Mesothelial cell of epicardium (in vitro differentiated cells): ENCODE measurements at places on chromosomes 1 and 21. TPM values are rescaled to one million over a fixed set of nuclear protein-coding genes. Genes with fewer than 3 reads are reported as not detected.

DNA sequence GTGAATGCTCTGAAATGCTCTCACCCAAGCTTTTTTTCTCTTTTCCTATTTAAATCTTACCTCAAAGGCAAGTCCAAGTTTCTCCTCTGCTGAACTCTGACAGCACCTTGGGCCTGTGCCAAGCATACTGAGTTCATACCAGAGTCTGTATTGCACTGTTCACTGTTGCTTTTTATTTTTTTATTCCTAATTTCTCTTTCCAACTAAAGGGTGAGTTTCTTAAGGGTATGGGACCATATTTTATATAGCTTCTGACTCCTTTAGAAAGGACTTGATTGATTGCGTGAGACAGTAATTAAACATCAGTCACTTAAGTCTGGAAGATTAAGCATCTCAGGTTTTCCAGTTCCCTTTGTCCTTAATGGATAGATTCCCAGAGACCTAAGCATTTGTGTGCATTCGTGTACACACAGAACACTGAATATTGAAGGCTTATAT is 69.9 kb downstream of the CACHD1 start:
- H3K4me3 ChIP-seq, result peak overlapping the region; percentile 3
- H3K36me3 ChIP-seq, result no peaks in the 10 kb centered on the region
- H3K4me1 ChIP-seq, result peaks cover 68% of the 10 kb centered on the region
- H3K27me3 ChIP-seq, result no peaks in the 10 kb centered on the region
- peak overlapping the region; percentile 80 for H3K27ac ChIP-seq

GRCh38 chr1:225877580-225877979 is 4.6 kb downstream of the TMEM63A start:
- no peaks in the 10 kb centered on the region for H3K27me3 ChIP-seq
- no peak for DNase-seq
- no peak overlapping the region for H3K27ac ChIP-seq

GRCh38 chr1:208309771-208310170 is 65.6 kb upstream of the PLXNA2 start:
- no peak overlapping the region for H3K4me3 ChIP-seq
- H3K4me1 ChIP-seq, result peaks cover 11% of the 10 kb centered on the region
- H3K27me3 ChIP-seq, result no peaks in the 10 kb centered on the region

- H3K4me3 ChIP-seq, result no peak overlapping the region
- H3K27ac ChIP-seq, result peak overlapping the region; percentile 71
- H3K27me3 ChIP-seq, result peaks cover 2% of the 10 kb centered on the region
- H3K4me1 ChIP-seq, result peaks cover 39% of the 10 kb centered on the region
Measured at GRCh38 chr1:8314346-8315280, 3.3 kb upstream of the SLC45A1 start.

DNA sequence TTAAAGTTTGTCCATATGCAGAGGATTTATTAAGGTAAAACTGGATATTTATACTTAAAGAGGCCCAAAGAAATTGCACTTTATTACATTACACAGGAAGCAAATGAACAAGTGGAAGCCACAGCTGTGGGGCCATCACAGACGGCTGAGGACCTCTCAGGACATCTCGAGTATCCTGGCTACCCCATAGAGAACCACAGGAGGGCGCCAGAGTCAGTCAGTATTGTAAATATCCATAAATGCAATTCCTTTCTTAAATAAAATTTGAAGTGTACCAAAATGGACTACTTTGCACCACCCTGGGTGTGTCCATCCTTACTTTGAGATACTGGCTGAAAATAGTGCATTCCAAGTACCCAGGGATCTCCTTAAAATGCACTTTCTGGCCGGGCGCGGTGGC is 257.2 kb downstream of the MRPL39 start:
- no peaks in the 10 kb centered on the region for H3K36me3 ChIP-seq
- H3K27me3 ChIP-seq, result no peaks in the 10 kb centered on the region
- H3K4me3 ChIP-seq, result no peak overlapping the region
- no peak for DNase-seq
- H3K4me1 ChIP-seq, result peaks cover 4% of the 10 kb centered on the region
- H3K27ac ChIP-seq, result no peak overlapping the region

DNA sequence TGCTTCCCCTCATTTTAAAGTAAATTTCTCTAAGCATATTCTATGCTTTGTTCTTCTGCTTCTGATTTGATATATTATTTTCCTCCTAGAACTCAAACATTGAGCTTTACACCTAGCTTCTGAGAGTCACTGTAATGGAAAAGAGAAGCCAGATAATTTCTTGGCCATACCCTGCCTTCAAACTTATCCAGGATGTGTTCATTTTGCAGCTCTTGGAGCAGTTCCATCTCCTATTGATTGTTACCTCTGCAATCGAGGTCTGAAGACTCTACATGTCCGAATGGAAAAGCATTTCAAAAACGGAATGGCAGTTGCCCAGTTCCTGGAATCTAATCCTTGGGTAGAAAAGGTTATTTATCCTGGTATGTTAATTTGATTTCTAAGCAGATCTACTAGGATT is 20.8 kb downstream of the CTH start:
- no peaks in the 10 kb centered on the region for H3K27me3 ChIP-seq
- peaks cover 26% of the 10 kb centered on the region for H3K36me3 ChIP-seq
- no peak for DNase-seq
- H3K4me1 ChIP-seq, result peaks cover 13% of the 10 kb centered on the region
- H3K4me3 ChIP-seq, result no peak overlapping the region
- H3K27ac ChIP-seq, result no peak overlapping the region

Gene PEAR1
- 13.8 to 16.1 TPM (median 15.7 TPM) in 3 replicates for total RNA-seq

Gene SPATA46
- total RNA-seq, result not detected in 3 replicates
